ENCODE measurements at places on chromosomes 7 and 10.

GRCh38 chr7:30057741-30058140 lies 29.5 kb downstream of the PLEKHA8 start:
- no peak for DNase-seq

DNA sequence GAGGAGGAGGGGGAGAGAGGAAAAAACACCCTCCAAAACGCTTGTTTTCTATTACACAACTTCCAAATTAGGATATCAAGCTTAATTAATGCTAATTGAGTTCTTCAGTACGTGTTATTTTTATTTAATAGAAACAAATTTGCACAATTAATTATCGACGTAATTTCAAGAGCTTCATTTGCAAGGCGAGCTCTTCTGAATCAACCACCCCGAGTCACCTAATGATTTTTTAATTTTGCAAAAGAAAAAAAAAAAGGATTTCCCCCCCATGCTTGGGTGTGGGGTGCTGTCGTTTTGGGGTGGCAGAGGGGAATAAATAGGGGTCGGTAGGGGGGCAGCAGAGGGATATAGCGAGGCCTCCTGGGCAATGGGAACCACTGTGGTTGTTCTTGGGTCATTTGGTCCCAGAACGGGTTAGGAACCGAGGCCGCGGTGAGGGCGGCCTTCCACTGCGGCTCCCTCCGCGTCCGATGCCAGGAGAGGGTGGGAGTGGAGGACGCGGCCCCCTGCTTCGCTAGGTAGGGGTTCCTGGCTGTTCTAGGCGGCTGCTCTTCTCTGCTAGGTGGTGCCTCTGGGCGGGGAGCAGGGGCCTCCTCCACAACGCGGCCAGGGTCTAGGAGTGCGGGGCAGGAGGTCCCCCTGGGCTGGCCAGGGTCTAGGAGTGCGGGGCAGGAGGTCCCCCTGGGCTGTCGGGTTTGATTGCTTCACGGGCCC lies 7.3 kb downstream of the UNCX start:
- no peak for DNase-seq

DNA sequence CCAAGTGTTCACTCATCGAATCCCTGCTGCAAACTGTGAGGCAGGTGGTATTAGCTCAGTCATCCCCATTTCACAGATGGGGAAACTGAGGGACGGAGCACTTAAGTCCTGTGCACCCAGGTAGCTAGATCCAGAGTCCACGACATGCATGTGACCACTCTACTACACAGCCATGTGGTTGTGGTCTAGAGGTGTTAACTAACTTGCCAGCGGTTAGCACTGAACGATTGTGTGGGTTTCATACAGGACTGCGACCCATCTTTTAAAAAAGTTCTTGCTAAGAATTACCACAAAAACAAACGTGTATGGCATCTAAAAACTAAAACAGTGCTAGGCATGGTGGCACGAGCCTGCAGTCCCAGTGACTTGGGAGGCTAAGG lies 16.1 kb upstream of the ABCC2 start:
- DNase-seq: no peak

- DNase-seq: no peak
These were observed 23.3 kb downstream of the AVL9 start for GRCh38 chr7:32518534-32519140.

GRCh38 chr10:24034571-24034970 lies 174.4 kb upstream of the KIAA1217 start:
- no peak for DNase-seq

DNA sequence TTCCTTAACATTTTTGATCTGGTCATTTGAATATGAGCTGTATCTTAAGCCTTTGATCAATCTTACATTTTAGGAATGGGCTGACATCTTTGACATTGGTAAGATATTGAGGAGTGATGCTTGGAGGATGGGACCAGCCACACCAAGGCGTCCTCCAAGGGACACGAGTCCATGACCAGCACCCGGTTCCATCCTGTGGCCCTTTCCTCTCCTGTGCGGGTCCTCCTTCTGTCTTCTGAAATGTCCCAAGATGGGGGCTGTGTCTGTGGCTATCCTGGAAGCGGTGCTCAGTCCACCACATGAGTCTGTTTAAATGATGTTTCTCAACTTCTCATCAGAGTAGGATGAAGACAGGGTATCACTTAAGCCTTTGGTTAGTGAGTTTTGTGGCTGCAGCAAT lies 67.3 kb upstream of the SHH start:
- no peak for DNase-seq

DNA sequence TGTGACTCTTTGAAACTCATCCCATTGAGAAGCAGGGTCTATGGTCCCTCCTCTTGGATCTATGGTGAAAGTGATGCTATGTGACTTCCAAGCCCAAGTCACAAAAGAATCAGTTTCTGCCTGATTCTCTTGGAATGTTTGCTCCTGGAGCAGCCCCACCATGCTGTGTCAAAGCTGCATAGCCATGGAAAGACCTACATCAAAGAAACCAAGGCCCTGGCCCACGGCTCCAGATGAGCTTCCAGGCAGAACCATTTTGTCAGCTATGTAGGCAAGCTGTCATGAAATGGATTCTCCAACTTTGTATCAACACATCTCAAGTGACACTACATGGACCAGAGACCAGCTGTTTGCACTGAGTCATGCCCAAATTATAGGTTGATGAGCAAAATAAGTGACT lies 77.0 kb downstream of the AASS start:
- DNase-seq: no peak

DNA sequence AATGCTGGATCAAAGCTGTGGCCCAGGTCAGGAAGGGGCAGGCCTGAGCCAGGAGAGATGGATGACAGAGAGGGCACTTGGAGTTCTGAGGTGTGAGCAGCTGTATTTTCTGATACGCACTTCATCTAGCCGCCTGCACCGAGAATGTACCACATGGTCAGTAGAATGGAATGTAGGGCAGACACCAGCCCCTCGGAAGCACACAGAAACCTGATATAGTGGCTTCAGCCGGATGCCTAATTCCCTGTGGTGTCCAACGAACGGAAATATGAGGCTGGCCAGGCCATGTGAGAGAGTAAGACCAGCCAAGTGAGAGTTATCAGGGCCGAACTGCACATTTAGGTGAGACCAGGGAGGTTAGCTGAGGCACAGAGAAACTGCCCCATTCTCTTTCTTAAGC lies 46.7 kb upstream of the PLCE1 start:
- no peak for DNase-seq

- DNase-seq: no peak
These were observed 70.7 kb upstream of the STEAP4 start for GRCh38 chr7:88377434-88377833.

DNA sequence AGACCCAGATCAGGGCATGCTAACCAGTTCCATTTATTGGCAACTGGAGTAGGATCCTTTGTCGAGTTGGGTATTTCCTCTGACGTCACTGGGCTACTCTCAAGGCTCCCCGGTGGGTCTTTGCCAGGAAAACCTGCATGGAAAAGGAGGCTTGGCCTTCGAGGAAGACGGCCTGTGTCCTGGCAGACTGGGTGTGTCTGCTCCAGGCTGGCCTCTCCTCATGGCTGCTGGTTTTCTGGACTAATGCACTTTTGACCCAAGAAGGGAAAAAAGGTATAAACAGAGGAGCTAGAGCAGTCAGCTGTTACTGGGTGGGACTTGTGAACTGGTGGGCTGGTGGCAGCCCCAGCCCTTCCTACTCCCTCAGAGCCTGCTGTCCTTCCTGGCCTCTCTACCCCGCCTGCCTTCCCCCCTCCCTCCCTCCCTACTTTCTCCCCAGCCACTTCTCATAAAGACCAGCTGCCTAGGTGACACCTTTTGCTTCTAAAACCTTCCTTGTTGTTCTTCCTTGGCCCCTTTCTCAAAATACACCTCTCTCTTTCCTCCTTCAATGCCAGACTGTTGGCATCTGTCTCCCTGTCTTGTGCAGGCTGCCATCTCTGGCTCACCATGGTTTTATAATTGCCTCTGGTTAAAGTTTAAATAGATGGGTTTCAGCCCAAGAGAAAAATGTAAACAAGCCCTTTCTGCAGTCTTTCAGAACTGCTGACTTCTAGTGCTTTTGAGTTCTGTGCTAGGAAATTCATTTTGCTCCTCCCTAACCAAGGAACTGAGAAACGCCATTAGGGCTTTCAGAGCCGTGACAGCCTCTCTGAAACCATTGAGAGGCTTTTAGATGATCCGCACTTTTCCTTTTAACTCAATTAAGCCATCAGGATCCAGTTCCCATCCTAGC lies 101.8 kb upstream of the MKLN1 start:
- DNase-seq: no peak

DNA sequence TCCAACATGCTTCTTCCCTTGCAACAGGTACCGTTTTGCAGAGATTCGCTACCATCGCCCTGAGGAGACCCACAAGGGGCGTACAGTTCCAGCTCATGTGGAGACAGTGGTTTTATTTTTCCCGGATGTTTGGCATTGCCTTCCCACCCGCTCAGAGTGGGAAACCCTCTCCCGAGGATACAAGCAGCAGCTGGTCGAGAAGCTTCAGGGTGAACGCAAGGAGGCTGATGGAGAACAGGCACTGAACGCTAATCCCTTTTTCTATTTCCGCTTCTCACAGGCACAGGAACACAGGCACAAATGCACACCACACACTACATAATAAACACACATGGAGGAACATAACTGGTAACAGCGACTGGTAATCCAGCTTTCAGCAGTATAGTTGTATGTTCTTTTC lies 35.2 kb downstream of the CCAR1 start:
- DNase-seq: no peak

- DNase-seq: no peak
These were observed 110.9 kb downstream of the SGMS1 start for GRCh38 chr10:50512743-50513416.

- no peak for DNase-seq
These were observed at the start of gene PGAM2 for GRCh38 chr7:44065431-44066110. PGAM2 (minus strand) TSS chr7:44065567; CDS start chr7:44065529, 38 bp downstream.

- no peak for DNase-seq
These were observed 395 bp upstream of the ZNF25 start for GRCh38 chr10:37976880-37977203.

GRCh38 chr7:15334536-15335263 lies 227.1 kb downstream of the AGMO start:
- DNase-seq: no peak

DNA sequence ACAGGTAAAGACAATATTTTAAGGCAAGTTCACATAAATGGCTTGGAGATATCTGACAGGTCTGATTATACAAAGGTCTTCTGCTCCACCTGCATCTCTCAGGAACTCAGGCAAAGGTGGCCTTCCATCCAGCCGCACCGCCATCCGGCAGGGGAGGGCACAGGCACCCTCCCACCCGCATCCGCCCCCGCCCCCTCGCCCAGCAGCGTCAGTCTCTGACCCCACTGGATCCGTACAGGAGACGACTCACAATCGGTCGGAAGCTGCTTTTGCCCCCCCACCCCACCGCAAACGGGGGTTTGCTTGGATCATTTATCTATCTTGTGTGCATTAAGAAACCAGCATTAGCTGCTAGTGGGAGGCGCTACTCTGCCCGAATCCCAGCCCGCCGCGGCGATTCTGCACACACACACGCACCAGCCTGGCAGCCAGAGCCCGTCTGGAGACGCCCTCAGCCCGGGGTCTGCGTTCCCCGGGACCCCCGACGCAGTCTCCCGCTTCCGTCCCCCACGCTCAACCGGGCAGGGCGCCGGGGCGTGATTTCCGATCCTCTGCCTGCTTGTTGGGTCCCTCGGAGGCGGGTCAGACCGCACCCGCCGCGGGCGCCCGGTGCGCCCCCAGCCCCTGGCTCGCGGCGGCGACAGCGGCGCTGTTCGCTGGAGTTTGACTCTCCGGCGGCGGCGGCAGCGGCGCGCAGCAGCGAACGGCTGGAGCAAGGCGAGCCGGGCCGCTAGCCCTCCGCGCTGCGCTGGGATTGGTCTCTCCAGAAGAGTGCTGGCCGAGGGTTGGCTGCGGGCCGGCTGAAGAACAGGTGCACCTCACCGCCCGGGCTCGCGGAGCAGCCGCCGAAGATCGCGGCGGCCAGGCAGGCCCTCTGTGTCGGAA lies 820 bp upstream of the NRG3 start:
- no peak for DNase-seq

DNA sequence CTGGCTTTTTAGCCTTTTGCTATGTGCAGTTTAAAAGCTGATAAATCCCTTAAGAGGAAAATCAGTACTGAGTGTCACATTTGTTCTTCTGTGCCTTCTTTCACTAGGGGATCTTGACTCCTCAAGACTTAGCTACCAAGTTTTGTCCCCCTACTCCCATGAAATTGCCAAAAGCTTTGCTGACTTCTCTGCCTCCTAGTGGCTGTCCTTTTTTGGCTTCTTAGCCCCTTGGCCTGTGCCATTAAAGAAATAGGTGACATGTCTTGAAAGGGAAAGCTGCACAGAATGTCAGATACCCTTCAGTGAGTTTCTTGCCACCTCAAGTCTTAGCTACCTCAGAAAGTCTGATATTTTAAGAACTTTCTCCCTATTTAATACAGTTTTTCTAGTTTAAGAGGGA lies 10.5 kb downstream of the MKLN1 start:
- no peak for DNase-seq

GRCh38 chr7:114303301-114303700 lies 111.3 kb upstream of the FOXP2 start:
- DNase-seq: no peak

GRCh38 chr7:101677391-101677790 lies 48.3 kb upstream of the MYL10 start:
- no peak for DNase-seq

DNA sequence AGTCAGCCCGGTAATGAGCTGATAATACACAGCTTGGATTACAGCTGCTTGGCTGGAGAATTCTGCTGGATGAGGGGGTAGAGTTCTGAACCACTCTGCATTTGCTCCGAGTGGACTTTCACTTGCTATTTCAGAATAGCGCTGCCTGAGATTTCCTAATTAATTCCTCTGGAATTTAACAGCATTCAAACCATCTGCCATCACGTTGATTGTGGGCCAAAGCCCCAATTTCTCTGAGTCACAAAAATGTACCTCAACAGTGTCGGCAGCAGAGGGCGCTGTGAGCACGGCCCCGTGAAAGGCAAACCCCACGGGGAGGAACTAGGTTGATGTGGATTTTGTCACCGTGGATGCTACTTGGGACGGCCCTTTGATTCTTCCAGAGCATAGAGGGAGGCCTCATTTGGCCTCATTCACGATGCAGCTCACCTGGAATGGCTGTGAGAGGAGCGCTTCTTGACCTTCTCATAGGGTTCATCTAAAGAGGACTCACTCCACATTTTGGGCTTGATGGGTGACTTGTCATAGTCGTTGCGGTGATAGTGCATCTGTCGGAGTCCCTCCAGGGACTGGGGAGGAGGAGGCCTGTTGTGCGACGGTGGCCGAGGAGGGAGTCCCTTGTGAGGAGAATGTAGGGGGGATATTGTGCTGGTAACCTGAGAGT lies 73.3 kb downstream of the PRPF18 start:
- no peak for DNase-seq

DNA sequence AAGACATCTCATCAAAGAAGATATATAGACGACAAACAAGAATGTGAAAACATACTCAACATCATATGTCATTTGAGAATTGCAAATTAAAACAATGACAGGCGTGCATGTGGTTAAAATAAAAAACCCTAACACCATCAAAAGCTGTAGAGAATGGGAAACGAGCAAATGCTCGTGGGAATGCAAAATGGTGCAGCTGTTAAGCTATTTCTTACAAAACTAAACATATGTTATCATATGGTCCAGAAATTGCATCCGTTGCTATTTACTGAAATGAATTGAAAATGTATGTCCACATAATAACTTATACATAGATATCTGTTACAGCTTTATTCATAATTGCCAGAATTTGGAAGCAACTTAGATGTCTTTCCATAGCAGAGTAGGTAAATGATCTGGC lies 574.4 kb downstream of the TNS3 start:
- no peak for DNase-seq

- no peak for DNase-seq
These were observed 25.9 kb downstream of the GRK5 start for GRCh38 chr10:119233123-119233820.

- no peak for DNase-seq
These were observed 30.9 kb upstream of the MAT1A start for GRCh38 chr10:80320377-80320776.

GRCh38 chr7:152911922-152912321 lies 152.4 kb downstream of the ACTR3B start:
- DNase-seq: no peak

Measured in vagina (tissue), 2 donors.